Type B pancreatic cell (in vitro differentiated cells): ENCODE measurements at places on chromosomes 16 and 17.

DNA sequence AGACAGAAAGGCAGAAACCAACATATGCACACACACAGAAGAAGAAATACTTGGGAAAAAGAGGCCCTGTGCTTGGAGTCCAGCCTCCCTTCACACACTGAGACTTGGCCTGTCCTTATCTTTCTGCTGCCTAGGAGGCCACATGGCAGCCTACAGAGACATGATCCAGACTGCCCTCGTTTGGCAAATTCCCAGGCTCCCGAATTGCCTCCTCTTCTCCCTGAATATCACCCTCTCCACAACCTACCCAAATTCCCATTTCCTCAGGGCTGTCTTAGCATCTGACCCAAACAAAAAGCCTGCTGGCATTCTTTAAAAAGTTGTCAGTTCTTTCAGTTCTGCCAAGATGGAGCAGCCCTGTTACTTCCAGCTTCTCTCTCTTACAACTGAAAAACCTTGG lies 59.8 kb downstream of the DNAH17 start:
- DNase-seq = no peak

DNA sequence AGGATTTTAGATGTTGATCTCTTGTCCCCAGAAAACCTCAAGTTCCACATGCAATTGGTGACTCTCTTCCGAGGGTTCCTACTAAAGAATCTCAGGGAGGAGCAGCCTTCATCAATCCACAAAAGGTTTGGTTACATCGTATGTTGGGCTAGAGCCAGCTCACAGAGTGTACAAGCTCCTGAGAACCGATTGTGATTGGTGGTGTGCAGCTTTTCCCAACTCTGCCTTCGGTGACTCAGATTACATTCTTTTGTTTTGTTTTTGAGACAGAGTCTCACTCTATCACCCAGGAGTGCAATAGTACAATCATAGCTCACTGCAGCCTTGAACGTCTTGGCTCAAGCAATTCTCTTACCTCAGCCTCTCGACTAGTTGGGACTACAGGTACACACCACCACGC lies 172.4 kb downstream of the PMP22 start:
- DNase-seq = no peak

DNA sequence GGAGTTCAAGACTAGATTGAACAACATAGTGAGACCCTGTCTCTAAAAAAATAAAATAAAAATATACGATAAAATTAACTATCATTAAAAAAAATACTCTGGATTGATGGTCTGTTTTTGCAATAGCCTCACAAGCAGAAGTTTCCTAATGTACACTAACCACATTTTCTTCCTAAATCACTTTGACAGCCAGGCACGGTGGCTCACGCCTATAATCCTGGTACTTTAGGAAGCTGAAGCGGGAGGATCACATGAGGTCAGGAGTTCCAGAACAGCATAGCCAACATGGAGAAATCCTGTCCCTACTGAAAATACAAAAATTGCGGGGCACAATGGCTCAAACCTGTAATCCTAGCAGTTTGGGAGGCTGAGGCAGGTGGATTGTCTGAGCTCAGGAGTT lies 64.7 kb downstream of the HELZ start:
- no peak for DNase-seq

GRCh38 chr16:20910781-20911321 lies 10.3 kb downstream of the LYRM1 start:
- DNase-seq = no peak

DNA sequence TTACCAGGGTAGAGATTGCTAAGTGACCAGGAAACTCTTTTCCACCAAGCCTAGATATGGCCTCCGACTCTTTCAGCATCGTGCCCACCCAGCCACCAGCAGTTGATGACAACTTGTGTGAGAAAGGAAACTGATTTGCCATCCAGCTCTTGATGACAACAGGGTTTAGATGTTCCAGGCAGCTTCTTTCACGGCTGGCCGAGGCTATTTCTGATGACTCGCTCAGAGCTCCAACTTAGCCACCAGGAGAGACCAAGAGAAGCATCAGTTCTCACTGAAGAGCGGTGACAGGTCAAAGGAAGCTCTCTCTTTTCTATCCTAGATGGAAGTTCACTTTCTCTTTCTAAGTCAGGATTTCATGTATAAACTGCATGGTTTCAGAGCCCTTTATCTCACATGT lies 61.2 kb downstream of the MPHOSPH6 start:
- no peak for DNase-seq

GRCh38 chr16:75864243-75864642 lies 138.0 kb upstream of the CPHXL start:
- DNase-seq = no peak

DNA sequence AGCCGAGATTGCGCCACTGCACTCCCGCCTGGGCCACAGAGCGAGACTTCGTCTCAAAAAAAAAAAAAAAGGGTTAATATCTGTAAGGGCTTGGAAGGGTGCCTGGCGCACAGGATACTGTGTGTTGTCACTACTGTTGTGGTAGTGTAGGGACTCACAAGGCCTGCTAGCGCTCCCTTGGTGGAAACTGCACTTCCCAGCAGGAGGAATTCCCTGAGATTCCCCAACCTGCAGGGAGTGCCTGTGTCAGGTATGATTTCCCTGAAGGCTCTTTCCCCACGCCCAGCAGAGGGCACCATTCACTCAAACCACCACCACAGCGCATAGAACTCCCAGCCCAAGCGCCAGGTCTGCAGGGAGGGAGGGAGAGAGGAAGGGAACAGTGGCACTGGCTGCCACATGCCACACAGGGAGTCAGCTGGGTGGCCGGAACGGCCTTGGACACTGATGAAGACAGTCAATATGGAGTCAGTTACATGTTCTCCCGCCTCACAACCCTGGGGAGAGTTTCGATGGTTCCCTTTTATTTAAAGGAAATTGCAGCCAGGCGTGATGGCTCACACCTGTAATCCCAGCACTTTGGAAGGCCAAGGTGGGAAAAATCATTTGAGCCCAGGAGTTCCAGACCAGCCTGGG lies 32.7 kb upstream of the CDH1 start:
- peak; percentile 78 for DNase-seq

GRCh38 chr17:65790241-65790640 lies 228.8 kb upstream of the AXIN2 start:
- no peak for DNase-seq

GRCh38 chr17:44236444-44236991 lies 17.0 kb upstream of the UBTF start:
- DNase-seq = no peak

DNA sequence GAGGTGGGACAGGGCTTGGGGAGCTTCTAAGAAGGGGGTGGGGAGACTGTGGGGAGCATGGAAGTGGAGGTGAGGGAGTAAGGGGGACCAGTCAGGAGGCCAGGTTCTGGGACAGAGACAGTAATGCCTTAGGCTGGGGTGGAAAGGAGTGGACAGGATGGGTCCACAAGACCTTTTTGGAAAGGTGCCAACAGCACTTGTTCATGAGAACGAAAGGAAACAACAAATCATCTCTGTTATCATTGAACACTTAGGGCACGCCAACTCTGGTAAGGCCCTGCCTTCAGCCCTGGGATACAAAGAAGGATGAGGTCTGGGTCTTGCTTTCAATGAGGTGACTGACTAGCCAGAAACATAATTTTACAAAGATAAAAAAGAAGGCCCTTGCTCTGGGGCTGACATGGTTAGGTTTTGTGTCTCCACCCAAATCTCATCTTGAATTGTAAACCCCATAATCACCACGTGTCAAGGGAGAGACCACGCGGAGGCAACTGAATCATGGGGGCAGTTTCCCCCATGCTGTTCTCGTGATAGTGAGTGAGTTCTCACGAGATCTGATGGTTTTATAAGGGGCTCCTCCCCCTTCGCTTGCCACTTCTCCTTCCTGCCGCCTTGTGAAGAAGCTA lies 113.8 kb downstream of the SLC39A11 start:
- no peak for DNase-seq

- no peak for DNase-seq
These were observed 11.2 kb upstream of the ORAI3 start for GRCh38 chr16:30937692-30938091.

DNA sequence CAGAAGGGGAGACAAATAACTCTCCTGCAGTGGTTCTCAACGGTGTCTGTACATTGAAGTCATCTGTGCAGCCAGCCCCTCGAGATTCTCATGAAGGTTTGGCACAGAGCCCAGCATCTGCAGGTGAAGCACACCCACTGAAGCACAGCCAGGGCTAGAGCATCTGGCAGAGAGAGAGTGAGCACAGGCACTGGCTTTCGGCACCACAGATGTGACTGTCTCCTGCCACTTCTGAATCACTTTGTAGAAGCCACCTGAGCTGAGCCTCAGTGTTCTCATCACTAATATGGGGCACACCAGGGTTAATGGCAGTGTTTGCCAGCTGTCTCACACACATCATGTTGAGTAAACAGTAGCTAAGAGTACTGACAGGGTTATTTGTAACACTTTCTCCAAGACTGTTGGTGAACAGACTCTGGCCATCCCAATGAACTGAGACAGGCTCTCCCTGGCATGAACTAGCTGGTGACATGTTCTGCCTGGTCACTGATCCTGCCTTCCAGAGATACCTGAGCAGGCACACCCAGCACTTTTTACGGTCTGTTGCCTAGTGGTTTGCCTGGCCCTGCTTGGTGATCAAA lies 10.9 kb downstream of the HSPB9 start:
- DNase-seq = no peak

GRCh38 chr16:88442727-88443576 lies 10.1 kb upstream of the ZFPM1 start:
- DNase-seq = peak; percentile 89

DNA sequence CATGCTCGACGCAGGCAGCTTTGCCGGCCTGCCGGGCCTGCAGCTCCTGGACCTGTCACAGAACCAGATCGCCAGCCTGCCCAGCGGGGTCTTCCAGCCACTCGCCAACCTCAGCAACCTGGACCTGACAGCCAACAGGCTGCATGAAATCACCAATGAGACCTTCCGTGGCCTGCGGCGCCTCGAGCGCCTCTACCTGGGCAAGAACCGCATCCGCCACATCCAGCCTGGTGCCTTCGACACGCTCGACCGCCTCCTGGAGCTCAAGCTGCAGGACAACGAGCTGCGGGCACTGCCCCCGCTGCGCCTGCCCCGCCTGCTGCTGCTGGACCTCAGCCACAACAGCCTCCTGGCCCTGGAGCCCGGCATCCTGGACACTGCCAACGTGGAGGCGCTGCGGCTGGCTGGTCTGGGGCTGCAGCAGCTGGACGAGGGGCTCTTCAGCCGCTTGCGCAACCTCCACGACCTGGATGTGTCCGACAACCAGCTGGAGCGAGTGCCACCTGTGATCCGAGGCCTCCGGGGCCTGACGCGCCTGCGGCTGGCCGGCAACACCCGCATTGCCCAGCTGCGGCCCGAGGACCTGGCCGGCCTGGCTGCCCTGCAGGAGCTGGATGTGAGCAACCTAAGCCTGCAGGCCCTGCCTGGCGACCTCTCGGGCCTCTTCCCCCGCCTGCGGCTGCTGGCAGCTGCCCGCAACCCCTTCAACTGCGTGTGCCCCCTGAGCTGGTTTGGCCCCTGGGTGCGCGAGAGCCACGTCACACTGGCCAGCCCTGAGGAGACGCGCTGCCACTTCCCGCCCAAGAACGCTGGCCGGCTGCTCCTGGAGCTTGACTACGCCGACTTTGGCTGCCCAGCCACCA lies 9.7 kb downstream of the VASN start:
- DNase-seq = no peak

GRCh38 chr16:31064882-31065461 lies 9.1 kb downstream of the ZNF668 start:
- DNase-seq = no peak

DNA sequence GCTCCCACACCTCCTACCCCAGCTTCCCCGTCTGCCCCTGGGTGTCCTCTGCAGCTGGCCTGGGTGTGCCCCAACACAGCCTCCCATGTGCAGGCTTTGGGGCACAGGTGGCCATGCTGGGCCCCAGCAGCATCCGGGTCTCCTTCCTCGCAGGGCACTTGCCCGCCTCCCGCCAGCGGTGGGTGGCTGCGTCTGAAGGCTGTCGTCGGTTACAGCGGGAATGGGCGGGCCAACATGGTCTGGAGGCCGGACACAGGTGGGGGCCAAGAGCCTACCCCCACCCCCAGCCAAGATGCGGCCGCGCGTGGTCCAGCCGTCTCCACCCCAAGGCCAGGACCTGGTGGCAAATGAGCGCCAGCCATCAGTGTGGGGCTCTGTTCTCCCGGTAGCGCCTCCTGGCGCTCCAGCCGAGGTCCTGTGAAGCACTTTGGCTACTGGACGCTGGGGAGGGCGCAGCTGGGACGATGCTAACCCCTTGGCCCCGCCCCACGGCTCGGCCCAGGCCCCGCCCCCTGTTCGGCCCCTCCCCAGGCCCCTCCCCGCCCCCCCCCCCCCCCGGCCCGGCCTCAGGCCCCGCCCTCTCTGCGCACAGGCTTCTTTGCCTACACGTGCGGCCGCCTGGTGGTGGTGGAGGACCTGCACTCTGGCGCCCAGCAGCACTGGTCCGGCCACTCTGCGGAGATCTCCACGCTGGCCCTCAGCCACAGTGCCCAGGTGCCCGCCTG lies 7.3 kb upstream of the RHOT2 start:
- DNase-seq = no peak

DNA sequence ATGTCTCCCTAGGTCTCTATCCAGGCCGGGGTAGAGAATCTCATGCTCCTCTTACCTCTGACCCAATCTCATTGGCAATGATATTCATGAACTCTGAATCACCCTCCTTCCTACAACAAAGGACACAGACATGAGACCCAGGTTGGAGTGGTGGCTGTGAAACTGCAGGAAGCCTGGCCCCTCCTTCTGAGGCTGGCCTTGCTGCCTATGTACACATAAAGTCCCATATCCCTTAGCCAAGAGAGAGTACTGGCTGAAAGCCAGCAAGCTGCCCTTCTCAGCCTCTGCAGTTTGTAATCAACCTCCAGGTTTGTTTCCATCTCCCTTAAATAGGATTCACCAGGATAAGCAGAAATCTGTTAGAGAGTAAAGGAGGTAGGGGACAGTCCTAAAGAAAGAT lies 10.6 kb downstream of the AARSD1 start:
- no peak for DNase-seq

GRCh38 chr16:31141489-31142108 lies 6.1 kb upstream of the PRSS8 start:
- no peak for DNase-seq

DNA sequence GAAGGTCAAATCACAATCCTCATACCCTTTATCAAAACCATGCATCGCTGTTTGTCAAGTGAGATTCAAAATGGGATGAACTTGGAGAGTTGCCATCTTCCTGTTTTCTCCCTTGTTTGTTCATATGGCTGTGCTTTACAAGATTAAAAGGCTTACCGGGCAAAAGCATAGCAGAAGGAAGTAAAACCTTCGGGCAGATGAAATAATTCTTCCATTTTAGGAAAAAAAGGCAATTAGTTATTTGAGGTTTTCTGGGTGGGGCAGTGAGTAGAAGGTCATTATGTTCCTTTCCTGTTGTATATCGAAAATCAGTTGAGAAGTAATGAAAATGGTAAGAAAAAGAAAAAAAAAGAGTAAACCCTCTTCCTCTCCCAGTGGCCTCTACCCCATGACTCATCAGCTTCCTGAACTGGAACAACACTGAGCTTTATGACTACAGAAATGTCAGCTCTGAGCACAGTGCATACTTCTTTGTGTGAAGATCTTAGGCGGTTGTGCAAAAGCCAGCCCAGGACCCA lies 369.2 kb downstream of the CDH13 start:
- no peak for DNase-seq

DNA sequence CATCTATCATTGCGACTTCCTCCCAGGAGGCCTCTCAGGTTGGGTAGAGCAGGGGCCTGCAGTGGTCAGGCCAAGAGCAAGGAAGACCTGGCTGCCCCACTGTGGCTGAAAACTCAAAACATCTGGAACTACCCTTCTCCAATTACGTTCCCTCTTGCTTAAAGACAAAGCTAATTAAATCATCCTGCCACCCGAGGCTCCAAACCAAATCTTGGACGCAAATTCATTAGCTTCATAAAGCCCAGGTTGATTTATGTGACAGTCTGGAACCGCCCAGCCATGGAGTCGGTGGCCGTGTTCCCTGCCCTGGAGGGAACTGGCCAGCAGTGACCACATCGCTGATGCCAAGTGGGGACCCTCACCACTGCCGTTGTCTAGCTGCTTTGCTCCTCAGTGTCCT lies 21.4 kb downstream of the GRIN2C start:
- no peak for DNase-seq
